ENCODE measurements at places on chromosomes 1 and 21.

GRCh38 chr1:193473932-193474331, 287.5 kb upstream of the B3GALT2 start:
- no peak for DNase-seq

DNA sequence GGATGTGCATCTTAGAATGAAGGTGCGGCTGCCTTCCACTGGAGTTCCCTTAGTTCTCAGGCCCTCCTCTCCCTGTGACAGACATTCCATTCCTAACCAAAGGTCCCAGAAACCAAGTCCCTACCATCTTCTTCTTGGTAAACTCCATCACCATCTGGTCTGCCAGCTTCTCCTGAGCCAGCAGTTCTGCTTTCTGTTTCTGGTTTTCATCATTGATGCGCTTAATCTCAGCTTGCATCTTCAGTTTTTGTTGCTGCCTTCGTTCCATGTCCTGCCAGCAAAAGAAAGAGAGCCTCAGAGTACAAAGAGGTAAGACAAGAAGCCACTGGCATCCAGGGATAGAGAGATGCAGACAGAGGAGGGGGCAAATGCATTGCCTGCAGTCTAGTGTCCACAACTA, 18.0 kb upstream of the VSIG8 start:
- no peak for DNase-seq

DNA sequence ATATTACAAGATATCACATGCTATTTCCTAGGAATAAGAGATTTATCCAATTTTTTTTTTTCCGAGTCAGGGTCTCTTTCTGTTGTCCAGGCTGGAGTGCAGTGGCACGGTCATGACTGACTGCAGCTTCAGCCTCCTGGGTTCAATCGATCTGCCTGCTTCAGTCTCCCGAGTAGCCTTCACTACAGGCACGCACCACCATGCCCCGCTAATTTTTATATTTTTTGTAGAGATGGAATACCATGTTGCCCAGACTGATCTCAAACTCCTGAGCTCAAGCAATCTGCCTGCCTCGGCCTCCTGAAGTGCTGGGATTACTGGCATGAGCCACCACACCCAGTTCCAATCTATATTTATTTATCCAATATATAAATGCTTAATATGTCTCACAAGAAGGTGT, 18.0 kb upstream of the WDTC1 start:
- DNase-seq, result no peak

DNA sequence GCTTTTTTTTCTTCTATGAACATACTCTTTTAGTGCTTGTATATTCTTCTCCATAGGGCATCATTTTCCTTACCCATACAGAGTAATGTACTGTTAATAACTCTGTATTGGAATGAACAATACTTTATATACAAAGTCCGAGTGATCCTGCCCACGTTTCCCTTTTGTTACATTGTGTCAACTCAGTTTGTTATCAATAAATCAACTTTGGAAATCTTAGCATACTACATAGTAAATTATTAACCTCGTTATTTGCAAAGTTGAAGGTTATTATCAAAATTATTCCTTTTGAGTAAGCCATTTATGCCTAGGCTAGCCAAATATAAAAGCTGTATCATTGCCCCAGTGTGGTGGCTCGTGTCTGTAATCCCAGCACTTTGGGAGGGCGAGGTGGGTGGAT, 937.4 kb upstream of the TMPRSS15 start:
- DNase-seq, result no peak

- no peak for DNase-seq
These were observed 1.1 kb upstream of the LBR start for GRCh38 chr1:225428881-225429455.

- DNase-seq, result no peak
These were observed 235.4 kb downstream of the CENPF start for GRCh38 chr1:214838351-214838750.

DNA sequence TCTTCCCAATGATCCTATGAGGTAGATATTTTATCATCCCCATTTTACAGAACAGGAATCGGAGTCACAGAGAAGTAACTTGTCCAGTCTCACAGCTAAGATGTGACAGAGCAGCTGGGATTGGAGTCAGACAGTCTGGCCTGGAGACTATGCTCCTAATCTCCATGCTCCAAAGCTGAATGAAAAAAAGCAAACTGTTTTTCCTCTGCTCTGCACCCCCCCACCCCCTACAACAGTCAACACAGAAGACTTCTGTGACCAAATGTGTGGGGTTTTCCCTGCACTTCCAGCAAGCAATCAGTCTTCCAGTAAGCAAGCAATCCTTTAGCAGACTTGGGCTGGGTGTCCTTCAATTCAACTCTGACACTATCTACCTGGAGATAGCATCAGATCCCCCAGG, 33.2 kb downstream of the KIRREL1 start:
- DNase-seq, result no peak

GRCh38 chr1:46653405-46653958, 14.7 kb downstream of the ATPAF1 start:
- DNase-seq, result no peak

DNA sequence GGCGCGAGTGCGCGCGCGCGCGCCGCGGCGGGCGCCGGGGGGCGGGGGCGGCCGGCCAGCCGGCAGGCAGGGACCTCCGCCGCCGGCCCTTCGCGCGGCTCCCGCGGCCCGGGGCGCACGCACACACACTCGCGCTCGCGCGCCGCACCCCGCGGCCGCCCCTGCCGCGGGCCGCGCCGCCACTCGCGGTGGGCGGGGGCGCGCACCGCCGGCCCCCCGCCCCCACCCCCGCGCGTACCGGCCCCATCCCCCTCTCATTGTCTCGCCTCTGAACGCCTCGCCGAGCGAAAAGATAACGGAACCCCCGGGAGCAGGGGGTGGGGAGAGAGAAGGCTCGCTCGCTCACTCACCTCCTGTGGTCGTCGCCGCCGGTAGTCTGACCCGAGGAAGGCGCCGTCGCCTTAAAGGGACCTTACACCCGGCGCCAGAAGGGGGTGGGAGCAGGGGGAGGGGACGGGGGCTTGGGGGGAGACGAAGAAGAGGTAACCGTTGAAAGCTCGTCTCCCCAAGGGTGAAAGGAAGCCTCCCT, 428 bp downstream of the POGZ start:
- no peak for DNase-seq

GRCh38 chr1:160161965-160162705, 10.7 kb downstream of the ATP1A4 start:
- DNase-seq, result peak; percentile 49
